ENCODE measurements at places on chromosomes 13 and 19. TPM values are rescaled to one million over a fixed set of nuclear protein-coding genes. Genes with fewer than 3 reads are reported as not detected.

IRGC gene
- not detected for total RNA-seq

- no peaks in the 10 kb centered on the region for H3K36me3 ChIP-seq
- H3K4me1 ChIP-seq, result peaks cover 5% of the 10 kb centered on the region
- no peak overlapping the region for H3K27ac ChIP-seq
- DNase-seq, result peak; percentile 70
- H3K27me3 ChIP-seq, result no peaks in the 10 kb centered on the region
These were observed 14.8 kb downstream of the OPA3 start for GRCh38 chr19:45569619-45570421.

- no peak overlapping the region for H3K27ac ChIP-seq
- DNase-seq, result no peak
- no peaks in the 10 kb centered on the region for H3K4me1 ChIP-seq
- no peaks in the 10 kb centered on the region for H3K27me3 ChIP-seq
- no peaks in the 10 kb centered on the region for H3K36me3 ChIP-seq
These were observed 97.2 kb upstream of the EDNRB start for GRCh38 chr13:78015782-78016181.

- no peak for DNase-seq
- no peaks in the 10 kb centered on the region for H3K27me3 ChIP-seq
- no peaks in the 10 kb centered on the region for H3K36me3 ChIP-seq
- no peak overlapping the region for H3K4me3 ChIP-seq
- H3K27ac ChIP-seq, result no peak overlapping the region
These were observed 283.7 kb downstream of the HS6ST3 start for GRCh38 chr13:96373597-96373996.

DNA sequence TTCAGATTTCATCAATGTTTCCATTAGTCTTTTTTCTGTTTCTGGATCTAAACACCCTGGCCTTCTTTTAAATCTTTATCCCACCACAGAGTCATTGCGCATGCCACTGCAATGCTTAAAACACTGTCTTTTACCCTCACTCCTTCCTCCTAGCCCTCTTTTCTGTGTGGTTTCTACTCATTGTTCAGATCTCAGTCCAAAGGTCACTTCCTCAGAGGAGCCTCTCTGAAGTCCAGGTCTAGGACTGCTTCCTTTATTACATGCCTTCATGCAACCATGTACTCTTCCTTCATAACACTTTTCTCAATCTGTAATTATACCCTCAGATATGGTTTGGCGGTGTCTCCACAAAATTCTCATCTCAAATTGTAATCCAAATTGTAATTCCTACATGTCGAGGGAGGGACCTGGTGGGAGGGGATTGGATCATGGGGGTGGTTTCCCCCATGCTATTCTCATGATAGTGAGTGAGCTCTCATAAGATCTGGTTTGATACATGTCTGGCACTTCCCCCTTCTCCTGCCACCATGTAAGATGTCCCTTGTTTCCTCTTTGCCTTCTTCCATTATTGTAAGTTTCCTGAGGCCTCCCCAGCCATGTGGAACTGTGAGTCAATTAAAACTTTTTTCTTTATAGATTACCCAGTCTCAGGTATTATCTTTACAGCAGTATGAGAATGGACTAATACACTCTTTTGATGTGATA is 808.9 kb downstream of the DIAPH3 start:
- H3K27ac ChIP-seq, result no peak overlapping the region
- no peaks in the 10 kb centered on the region for H3K36me3 ChIP-seq
- H3K27me3 ChIP-seq, result no peaks in the 10 kb centered on the region

GRCh38 chr13:41905600-41906254 is 55.2 kb downstream of the VWA8 start:
- DNase-seq, result no peak
- no peak overlapping the region for H3K4me3 ChIP-seq
- no peaks in the 10 kb centered on the region for H3K4me1 ChIP-seq
- H3K36me3 ChIP-seq, result peaks cover 2% of the 10 kb centered on the region
- no peaks in the 10 kb centered on the region for H3K27me3 ChIP-seq

DNA sequence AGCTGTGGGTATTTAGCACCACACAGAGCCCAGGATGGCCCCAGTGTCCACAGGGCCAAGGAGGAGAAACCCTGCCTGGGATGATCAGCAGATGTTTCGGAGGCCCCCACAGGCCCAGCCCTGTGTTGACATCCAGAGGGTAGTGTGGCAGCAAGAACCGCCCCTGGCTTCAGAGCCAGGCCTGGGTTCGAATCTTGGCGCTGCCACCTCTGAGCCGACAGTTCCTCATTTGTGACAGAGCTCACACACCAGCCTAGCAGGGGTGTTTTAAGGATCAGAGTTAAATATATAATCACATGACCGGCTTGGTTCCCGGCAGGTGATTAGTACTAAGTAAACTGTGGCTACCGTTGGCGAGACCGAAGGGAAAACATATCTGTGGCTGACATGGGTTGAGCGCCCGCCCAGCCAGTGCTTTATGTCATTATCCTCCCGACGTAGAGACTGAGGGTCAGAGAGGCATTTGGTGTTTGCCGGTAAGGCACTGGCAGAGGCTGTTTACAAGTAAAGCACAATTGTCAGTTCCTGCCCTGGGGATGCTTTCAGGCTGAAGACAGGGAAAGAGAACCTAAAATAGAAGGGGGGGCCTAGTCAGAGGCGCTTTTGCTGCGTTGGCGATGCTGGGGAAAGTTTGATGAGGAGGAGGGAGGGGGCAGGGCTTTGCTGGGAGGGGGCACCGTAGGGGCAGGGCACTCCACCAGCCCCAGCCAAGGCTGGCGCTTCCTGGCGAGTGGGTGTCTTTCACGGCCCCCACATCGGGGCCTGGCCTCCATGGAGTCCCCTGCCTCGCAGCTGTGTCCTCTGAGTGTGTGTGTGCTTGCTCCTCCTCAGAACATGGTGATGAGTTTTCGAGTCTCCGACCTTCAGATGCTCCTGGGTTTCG is 4.8 kb downstream of the PIAS4 start:
- DNase-seq, result peak; percentile 84
- no peaks in the 10 kb centered on the region for H3K36me3 ChIP-seq
- peaks cover 85% of the 10 kb centered on the region for H3K4me1 ChIP-seq

- no peak for DNase-seq
- H3K27me3 ChIP-seq, result no peaks in the 10 kb centered on the region
- no peaks in the 10 kb centered on the region for H3K4me1 ChIP-seq
- no peak overlapping the region for H3K27ac ChIP-seq
- H3K36me3 ChIP-seq, result no peaks in the 10 kb centered on the region
These were observed 525.1 kb upstream of the NBEA start for GRCh38 chr13:34416971-34417380.

TMEM255B gene
- 1.0 TPM for total RNA-seq

MBD3L3 gene
- total RNA-seq, result not detected

NDUFB7 gene
- total RNA-seq, result 121 TPM

IL12RB1 gene
- total RNA-seq, result 1.0 TPM

LGALS14 gene
- not detected for total RNA-seq

GRCh38 chr13:32851083-32852069 is 164.8 kb upstream of the KL start:
- peaks cover under 1% of the 10 kb centered on the region for H3K4me1 ChIP-seq
- no peaks in the 10 kb centered on the region for H3K27me3 ChIP-seq
- H3K36me3 ChIP-seq, result no peaks in the 10 kb centered on the region
- H3K27ac ChIP-seq, result no peak overlapping the region
- H3K4me3 ChIP-seq, result no peak overlapping the region
- no peak for DNase-seq

- no peaks in the 10 kb centered on the region for H3K36me3 ChIP-seq
- H3K4me1 ChIP-seq, result peaks cover 5% of the 10 kb centered on the region
- no peak overlapping the region for H3K4me3 ChIP-seq
- no peak overlapping the region for H3K27ac ChIP-seq
- H3K27me3 ChIP-seq, result no peaks in the 10 kb centered on the region
These were observed 6.5 kb downstream of the EPSTI1 start for GRCh38 chr13:42985312-42986175.

LAIR1 gene
- total RNA-seq, result 35.6 TPM
